Activated gamma-delta T cell treated with Interleukin-2 at 50 U/mL for 16 hours (primary cell): ENCODE measurements at places on chromosomes 1 and 21.

GRCh38 chr21:37374027-37374426 is 7.5 kb downstream of the DYRK1A start:
- no peak for DNase-seq

GRCh38 chr1:22412932-22413727 is 38.5 kb upstream of the ZBTB40 start:
- DNase-seq: no peak

GRCh38 chr1:145425436-145426029 is at the start of gene NBPF20:
TSS of gene NBPF20 (minus strand) at chr1:145425603. CDS start at chr1:145405272, 20,331 bp downstream.
- DNase-seq: peak; percentile 75

- no peak for DNase-seq
Measured at GRCh38 chr1:2411801-2412394, 466 bp downstream of the PEX10 start.

DNA sequence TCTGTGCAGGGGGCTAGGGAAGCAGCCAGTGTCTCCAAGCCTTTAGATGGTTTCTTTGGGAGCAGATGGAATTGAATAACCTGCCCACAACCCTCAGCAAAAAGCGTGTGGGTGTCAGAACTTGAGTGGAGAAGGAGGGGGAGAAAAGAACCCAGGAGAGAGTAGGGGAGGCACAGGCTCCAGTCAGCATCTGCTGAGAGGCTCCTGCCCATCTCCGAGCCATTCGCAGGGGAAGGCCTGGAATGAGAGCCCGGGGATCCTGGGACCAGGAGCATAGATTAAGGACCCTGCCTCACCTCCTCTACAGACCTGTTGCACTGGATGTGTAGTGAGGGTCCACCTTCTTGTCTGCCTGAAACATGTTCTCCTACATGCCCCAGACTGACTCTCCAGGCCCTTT is 16.3 kb downstream of the TMEM81 start:
- DNase-seq: no peak

DNA sequence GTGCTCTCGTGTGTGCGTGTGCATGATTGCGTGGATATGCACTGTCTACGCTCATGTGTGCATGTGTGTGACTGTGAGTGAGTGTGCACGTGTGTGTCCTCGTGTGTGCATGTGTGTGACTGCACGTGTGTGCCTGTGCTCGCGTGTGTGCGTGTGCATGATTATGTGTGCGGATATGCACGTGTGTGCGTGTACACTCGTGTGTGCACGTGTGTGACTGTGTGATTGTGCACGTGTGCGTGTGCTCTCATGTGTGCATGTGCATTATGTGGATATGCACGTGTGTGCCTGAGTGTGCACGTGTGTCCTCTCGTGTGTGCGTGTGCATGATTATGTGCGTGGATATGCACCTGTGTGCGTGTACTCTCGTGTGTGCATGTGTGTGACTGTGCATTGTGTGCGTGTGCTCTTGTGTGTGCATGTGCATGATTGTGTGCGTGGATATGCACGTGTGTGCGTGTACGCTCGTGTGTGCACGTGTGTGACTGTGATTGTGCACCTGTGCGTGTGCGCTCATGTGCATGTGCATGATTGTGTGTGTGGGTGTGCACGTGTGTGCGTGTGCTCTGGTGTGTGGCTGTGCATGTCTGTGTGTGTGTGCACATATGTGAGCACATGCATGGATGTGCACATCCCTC is 2.2 kb downstream of the MMEL1 start:
- no peak for DNase-seq

DNA sequence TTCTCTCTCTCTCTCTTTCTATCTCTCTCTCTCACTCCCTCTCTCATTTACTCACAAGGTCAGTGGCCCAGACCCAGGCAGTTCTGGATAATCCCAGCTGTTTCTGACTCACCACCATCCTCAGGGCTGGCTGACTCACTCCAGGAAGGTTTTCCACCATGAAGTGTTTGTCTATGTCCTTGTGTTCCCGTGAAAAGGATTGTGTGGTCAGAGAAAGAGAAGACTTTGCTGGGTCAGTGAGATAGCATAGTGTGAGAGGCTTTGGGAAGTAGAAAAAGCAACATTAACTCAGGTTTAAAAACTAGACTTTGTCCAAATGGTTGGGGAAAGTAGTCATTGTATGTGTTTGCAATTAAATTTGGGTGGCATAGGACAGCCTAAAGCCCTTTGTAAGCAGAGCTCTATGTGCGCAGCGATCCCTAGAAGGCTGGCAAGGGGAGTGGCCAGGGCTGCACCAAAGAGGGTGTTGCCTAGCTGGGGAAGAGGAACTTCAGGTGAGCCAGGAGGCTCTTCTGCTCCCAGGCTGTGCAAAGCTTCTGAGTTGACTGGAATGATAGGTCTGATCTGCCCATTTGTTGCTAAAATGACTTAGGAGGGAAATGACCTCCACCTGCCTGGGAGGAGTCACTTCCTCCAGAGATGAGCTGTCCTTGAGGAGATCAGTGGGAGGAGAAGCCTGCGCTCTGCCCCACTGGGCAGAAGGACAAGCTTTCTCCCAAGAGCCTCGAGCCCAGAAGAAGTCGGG is 4.9 kb upstream of the CAPN2 start:
- DNase-seq: no peak

- no peak for DNase-seq
Measured at GRCh38 chr1:206778031-206778430, 5.7 kb upstream of the IL10 start.

GRCh38 chr1:87368907-87369306 is 40.2 kb downstream of the LMO4 start:
- DNase-seq: no peak

- DNase-seq: no peak
Measured at GRCh38 chr1:180301135-180301742, 71.2 kb downstream of the LHX4 start.

DNA sequence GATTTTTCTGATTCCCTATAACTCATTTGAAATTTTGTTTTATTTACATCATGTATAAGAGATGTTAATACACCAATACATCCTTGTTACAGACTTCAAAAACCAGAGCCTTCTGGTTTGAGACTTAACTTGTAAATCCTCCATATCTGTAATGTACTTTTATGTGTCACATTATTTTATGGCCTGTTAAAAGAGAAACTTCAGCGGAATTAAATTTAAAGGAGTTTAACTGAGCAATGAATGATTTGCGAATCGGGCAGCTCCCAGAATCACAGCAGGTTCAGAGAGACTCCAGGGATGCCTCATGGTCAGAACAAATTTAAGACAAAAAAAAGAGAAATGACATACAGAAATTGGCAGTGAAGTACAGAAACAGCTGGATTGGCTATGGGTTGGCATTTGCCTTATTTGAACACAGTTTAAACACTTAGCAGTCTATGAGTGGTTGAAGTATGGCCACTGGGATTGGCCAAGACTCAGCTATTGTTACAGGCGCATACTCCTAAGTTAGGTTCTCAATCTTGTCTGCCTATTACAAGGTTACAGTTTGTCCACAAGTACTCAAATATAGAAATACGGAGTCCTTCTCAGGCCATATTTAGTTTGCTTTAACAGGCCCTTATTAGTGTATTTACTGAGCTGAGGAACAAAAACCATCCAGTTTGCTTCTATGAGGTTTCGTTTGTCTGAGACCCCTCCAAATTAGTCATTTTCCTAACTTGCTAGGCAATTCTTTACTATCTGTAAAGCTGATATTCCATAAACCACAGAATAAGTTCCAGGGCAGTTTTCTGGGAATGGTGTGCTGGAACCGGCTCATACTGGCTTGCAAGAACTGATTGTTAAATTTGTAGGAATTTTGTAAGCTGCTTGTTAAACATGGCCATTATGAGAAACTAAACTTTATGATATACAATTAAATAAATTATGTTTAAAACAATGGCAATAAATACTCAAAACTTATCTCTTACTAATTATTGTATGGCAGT is 56.2 kb upstream of the WDR26 start:
- DNase-seq: no peak

GRCh38 chr1:186617926-186618325 is 62.3 kb downstream of the PTGS2 start:
- DNase-seq: no peak

DNA sequence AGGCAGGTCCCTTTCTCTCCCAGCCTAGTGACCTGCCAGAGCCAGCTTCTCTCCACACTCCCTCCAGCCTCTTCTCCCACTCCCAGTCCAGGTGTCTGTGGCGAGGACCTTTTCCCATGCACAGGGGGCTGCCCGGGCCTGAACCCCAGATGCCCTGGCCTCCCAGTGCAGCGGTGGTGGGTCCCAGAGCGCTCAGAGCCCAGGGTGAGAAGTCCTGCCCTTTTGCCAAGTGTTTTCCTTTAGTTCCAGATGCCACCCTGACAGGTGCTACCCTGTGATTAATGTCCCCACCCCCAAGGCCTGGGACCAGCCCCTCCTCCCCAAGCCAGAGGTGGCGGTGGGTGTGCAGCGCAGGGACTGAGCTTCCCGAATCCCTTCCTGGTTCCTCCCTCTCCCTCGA is 90.4 kb downstream of the PAX7 start:
- DNase-seq: no peak

DNA sequence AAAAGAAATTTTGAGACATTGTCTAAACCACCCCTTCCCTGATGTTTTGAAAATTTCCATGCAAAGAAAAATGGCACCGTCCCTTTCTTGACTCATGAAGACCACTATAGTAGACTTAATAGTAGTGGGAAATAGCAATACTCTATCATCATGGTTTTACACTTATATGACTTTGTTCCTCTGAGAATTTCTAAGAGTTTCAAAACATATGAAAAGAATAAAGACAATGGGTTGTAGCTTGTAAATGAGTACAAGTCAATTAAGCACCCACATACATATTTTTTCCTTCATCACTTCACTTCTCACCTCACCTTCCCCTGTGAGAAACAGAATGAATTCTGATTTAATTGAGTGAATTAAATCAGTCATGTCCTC is 151.7 kb downstream of the LYPLAL1 start:
- DNase-seq: no peak

DNA sequence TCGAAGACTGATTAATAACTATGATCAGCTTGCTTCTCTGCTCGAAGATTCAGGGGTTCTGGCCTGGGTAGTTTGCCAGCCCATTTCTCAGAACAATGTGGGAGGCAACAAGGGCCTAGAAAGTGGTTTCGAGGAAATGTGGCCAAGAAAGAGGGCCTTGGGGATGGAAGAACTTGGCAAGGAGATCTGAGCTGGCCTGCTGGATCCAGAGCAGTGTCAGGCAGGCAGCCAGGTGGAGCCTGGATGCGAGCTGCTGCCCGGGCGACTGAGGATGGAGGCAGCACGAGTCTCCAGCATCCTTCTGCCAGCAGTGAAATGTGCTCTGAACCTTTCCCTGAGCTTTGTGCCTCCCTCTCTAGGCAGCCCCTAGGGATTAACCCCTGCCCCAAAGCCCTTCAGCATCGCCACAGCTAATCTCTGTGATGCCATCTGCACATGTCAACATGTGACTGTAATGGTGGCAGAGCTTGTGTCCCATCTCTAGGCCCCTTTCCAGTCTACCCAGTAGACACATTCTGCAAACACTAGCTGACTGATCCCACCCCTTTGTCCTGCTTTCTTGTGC is 61.0 kb upstream of the NEK2 start:
- no peak for DNase-seq

GRCh38 chr1:85884372-85885035 is 176.3 kb upstream of the ZNHIT6 start:
- no peak for DNase-seq

- DNase-seq: no peak
Measured at GRCh38 chr21:32533053-32533452, 52.3 kb downstream of the TCP10L start.

GRCh38 chr1:57882934-57883641 is 459.2 kb upstream of the DAB1 start:
- DNase-seq: no peak

GRCh38 chr1:248239478-248239877 is 8.3 kb downstream of the OR2M4 start:
- no peak for DNase-seq

DNA sequence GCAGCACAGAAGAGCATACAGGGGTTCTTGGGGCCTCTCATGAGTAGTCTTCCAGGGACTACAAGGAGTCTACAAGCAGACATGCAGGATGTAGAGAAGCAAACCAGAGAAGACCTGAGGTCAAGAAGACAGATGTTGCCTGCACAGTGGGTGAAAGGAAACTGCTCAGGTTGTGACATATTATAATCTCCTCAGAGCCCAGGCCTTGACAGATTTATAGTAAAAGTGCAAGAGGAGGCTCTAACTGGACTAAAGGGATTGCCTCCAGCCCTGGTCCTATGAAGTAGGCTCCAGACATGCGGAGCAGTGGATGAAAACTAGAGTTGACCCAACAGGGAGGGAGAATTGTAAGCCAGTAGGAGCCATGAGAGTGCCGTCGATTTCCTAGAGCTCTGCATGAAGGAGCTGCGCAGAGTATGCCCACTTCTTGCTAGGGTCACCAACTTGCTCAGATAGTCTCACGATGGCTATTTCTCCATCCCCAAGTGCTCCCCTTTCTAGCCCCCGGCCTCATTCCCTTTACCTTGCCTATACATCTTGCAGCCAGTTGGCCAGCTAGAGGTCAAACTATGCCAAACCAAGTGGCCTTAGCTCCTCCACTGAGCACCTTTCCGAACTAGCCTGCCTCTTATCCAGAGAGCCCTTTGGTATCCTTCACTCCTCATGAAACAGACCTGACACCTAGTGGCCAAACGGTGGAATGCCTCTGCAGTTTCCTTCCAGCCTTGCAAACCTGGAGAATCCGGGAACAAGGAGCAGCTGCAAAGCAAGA is 36.2 kb upstream of the IPO9 start:
- peak; percentile 31 for DNase-seq

- peak; percentile 29 for DNase-seq
Measured at GRCh38 chr1:23103001-23103889, 65.4 kb downstream of the LUZP1 start.

DNA sequence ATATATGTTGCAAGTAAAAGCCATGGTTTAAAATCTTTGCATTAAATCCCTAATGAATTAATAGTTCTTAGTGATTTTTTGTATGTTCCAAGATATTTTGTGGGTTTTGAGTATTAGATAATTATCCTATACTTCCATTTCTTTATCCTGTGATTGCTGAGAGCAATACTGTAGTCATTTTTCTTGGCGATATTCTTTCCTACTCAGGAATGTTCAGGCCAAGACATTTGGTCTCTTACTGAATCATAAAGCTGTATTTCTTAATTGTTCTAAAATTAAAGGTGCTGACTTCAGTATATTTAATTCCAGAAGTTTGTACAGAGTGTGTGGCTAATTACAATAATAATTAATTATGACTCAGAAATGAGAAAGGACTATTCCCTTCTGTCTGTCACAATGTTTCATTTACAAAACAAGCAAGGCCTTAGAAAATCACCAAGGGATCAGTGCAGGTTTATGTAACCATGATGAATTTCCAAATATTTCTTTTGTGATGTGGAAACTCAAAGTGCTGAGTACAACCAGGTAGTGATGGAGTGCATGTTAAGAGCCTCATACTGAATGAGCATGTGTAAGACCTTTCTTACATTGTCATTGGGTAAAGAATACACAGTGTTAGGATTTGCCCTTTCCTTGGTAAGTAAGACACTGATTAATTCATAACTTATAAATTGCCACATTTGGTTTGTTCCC is 161.2 kb downstream of the HMCN1 start:
- DNase-seq: no peak

DNA sequence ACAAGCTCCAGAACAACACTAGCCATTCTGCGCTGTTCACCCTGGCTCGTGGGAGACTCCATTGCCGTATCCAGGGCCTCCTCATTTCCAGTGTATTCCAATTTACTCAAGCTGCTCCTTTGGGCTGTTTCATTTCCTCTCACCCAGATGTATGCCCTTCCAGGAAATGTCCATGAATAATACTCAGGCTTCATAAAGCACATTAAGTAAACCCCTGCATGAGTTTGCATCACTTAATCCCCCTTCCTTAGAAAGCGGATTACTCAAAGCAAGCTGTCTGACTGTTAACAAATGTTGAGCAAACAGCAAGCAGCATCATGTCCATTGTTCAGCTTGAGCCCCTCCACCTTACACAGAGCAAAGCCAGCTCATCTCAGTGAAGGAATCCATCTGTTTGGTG is 403.6 kb upstream of the PBX1 start:
- no peak for DNase-seq

GRCh38 chr21:41648591-41649031 is 118.2 kb downstream of the RIPK4 start:
- DNase-seq: no peak
